GM23338 (cell line): ENCODE measurements at places on chromosomes 12 and 14. TPM values are rescaled to one million over a fixed set of nuclear protein-coding genes. Genes with fewer than 3 reads are reported as not detected.

DNA sequence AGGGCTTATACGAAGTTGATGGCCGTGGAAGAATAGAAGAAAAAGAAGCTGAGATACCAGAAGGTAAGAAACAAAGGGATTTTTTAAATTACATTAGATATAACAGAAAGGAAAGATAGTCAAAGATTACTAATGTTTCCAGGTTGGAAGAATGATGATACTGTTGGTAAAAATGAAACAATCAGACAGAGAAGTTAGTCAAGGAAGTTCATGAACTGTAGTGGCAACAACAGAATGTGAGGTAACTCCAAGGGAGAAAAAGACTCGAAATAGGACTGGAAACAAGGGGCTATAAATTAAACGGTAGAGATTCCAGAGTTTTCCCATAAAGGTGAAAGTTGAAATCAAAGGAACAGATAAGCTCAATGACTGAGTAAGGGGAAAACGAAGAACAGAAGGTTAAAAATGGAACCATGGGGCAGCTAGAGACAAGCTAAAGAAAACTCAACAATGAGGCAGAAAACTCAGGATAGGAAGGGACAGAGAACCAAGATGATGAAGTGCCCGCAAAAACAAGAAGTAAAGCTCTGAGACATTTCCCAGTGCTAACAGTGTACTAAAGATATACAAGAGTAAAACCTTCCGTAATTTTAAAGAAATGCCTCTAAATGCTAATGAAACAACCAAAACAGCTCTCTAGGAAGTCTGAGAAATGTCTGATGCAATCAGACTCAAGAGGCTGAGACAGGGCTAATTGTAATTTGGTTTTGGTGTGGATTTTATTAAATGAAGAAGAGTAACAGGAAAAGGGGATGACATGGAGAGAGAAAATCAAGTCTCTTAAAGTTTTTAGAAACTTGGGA is 70.0 kb downstream of the PPP2R5E start:
- no peak for DNase-seq

DNA sequence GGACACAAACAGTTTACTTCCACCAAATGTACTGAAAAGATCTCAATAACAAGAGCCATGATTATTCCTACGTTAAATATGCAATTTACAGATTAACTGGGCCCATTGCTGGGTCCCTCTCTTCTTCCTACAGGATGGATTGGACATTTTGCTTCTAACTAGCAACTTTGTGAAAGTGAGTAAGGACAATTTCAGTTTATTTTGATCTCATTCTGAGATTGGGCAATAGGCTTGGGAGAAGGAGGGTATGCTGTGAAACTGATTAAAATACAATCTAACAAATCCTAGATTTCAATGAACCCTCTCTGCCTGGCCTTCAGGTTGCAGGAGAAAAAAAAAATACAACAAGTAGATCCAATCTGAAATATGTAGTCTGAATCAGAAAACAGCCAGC is 121.5 kb downstream of the PRKD1 start:
- DNase-seq: no peak

DNA sequence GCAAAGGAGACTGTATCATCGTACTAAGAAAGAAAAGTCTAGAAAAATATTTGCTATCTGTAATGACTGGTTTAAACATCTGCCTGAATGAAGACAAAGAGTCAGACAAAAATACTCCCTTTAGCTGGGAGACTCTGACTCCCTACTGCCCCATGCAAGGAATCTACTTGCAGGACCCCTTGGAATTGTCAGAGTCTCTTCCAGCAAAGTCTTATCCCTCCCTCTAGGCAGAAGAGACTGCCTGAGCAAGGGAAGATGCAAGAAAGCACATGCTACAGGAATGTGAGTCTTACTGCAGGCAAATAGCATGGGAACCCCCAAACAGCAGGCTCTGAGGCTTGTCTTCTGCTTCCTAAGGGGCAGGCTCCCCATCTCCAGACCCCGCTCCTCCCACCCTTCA is 154.0 kb downstream of the KCNA5 start:
- DNase-seq: no peak

- DNase-seq: no peak
Measured at GRCh38 chr12:52060498-52061177, 9.1 kb upstream of the ATG101 start.

PRH2 gene
- polyA plus RNA-seq: 0.36 TPM in 1 of 2 replicates, not detected in the other

- peak; percentile 39 for DNase-seq
Measured at GRCh38 chr12:21697904-21698630, 40.4 kb upstream of the LDHB start.

- DNase-seq: no peak
Measured at GRCh38 chr12:12927211-12928079, 24.5 kb downstream of the GPRC5D start.

GRCh38 chr14:97620066-97620465 is 822.9 kb downstream of the VRK1 start:
- DNase-seq: no peak

DNA sequence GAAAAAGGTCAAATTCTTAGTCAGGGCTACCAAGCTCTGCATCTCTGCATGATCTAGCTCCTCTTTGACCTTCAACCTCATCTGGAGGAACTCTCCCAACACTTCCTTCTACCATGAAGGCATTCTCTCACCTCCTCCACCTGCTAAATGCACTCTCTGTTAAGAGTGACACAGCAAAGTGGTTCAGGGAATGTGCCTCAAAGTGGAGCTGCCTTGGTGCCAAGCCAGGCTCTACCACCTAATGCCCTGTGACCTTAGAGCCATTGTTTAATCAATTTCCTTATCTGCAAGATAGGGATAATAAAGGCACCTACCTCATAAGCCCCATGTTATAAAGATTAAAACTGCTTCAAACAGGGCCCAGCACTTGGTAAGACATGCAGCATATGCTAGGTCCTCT is 236.7 kb downstream of the ANO2 start:
- DNase-seq: no peak

PTGR2 gene
- polyA plus RNA-seq: 19.9 and 25.4 TPM in 2 replicates

DNA sequence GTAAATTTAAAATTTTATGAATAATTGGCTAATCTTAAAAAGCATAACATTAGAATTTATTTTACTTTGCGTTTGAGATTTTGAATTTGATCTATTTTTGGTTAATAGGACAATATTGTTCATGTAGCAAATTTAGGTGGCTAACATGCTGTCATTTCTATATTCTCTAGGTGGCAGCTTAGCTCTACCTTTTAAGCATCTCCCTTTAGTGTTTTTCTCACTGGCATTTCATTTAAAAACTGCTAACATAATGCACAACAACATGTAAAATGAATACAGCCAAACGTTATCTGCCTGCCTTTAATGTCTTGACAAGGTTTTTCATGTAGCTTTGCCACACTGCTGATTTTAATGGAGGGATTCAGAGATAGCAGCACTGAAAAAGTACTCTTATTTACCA is 272.4 kb upstream of the FBXO33 start:
- DNase-seq: no peak

RNASE2 gene
- polyA plus RNA-seq: not detected in 2 replicates

DNA sequence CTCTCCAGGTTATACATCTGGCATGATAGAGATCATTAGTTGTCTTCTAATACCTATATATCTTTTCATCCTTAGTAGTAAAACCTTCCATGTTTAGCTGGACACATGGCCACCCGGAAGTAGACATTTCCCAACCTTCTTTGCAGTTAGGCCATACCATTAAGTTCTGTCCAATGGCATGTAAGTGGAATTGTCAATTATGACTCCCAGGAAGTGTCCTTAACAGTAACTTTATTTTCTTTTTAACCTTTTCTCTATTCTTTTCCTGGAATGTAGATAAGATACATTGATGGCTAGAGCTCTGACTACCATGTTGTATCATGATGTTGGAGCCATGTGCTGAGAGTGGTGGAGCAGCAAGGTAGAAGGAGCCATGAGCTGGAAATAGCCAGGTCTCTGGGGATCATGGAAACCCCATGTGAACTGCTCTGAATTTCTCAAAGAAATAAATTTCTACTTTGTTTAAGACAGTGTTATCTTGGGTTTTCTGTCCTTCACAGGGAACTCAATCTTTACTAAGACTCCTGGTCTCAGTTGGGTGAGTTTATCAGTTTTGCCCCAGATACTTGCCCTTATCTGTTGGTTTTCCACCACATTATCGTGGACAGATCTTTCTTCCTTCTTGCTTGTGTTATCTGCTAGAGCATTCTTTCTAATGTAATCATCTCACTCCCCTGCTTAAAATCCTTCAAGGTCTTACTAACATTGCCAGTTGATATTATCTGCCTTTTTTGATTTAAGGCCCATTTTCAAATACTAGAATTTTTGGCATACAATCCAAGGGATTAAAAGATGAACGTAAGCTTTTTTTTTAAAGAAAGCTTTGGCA is 5.1 kb upstream of the LTA4H start:
- DNase-seq: no peak

PDZRN4 gene
- not detected in 2 replicates for polyA plus RNA-seq

IL31 gene
- polyA plus RNA-seq: not detected in 2 replicates

CCDC177 gene
- polyA plus RNA-seq: 0.18 and 0.38 TPM in 2 replicates

- peak; percentile 31 for DNase-seq
Measured at GRCh38 chr14:81273521-81273920, 52.8 kb upstream of the GTF2A1 start.

GRCh38 chr12:6767353-6768319 is 1.5 kb downstream of the PTMS start:
- DNase-seq: peak; percentile 60

DNA sequence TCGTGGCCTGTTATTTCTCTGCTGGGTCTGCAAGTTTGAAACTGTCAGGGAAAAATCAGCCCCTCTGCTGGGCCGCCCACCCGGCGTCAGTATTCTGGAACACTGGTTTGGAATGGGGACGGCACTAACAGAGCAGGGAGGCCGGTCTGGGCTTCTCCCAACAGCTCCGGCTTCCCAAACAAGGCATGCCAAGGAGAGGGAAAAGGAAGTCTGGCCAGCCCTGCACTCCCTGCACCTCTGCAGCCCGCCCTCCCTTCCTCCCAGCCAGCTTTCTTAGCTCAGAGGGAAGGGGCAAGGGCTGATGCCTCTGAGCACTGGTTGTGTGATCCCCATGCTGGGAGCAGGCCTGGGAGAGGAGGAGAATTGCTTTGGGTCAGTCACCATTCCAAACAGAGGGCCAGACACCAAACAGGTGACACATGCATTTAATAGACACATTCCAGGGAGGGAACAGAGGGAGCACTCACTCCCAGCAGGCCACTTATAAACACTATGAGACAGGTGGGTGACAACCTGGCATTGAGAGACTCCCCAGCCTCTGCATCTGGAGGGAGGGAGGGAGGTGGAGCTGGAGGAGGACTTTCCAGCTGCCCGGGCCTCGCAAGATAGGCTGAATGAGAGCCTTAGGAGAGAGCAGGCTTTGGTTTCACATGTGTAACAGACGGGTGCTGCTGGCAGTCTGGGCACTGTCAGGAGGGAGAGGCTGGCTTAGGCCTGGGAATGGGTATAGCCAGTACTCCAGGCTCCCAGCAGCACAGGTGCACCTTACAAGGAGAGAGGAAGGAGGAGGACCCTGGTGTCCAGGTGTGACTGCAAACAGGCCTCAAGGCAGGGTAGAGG is 10.3 kb downstream of the KRT75 start:
- DNase-seq: no peak

FGF6 gene
- polyA plus RNA-seq: not detected in 2 replicates

GRCh38 chr14:71497645-71498086 is 434.6 kb upstream of the RGS6 start:
- no peak for DNase-seq

- peak; percentile 59 for DNase-seq
Measured at GRCh38 chr12:101670007-101670671, 27.3 kb upstream of the CHPT1 start.

DNA sequence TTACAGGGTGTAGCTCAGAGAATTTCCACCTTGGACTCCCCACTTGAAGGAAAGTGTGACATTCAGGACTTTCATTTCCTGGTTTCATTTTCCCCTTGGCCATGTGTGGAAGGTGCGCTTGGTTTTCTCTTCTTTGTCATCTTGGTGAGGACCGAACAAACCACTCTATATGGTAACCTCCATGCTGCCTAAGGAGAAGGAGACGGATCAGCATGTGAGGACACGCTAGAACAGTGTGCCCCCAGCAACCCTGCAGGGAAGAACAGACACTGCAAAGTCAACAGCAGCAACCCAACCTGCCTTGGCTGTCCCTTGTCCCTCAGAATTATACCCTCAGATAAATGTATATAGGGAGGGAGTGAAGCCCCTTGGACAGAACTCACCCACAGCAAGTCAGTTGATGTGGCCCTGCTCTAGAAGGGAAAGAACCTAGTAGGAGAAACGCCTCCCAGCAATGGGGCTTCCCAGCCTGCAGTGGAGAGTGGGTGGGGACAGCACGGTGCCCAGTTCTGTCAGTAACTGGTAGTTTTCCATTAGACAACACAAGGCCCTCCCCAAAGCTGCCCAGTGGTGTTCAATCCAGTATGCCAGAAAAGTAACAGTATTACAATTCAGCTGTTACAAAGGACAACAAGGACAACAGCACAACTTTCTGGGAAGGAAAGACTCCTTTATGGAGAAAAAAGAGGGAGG is 18.9 kb upstream of the COCH start:
- no peak for DNase-seq

HSPA2 gene
- polyA plus RNA-seq: 86.1 and 88.5 TPM in 2 replicates

GRCh38 chr12:40788276-40788675 is 96.0 kb downstream of the CNTN1 start:
- DNase-seq: peak; percentile 56

DNA sequence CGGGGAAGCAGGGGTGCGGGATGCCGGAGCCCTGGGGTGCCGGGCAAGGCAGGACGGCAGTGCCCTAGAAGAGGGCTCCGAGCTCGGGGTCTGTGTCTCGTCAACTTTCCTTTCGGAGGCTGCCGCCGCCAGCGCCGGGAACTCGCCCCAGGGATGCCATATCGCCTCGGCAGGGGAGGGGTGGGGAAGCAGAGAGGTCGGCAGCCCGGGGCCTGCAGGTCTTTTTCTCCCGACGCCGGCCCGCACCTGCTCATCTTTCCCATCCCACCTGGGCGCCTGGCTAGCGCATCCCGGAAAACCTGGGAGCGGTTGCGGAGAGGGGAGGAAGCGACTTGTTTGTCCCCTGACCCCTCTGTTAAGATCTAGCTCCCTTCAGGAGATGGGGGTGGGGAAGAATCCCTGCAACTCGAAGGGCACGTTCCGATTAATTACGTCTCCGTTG is 547 bp downstream of the CNTN1 start:
- peak; percentile 65 for DNase-seq

WNT1 gene
- polyA plus RNA-seq: not detected in 2 replicates

GRCh38 chr14:68921666-68922065 is 57.4 kb downstream of the ACTN1 start:
- DNase-seq: peak; percentile 50

DNA sequence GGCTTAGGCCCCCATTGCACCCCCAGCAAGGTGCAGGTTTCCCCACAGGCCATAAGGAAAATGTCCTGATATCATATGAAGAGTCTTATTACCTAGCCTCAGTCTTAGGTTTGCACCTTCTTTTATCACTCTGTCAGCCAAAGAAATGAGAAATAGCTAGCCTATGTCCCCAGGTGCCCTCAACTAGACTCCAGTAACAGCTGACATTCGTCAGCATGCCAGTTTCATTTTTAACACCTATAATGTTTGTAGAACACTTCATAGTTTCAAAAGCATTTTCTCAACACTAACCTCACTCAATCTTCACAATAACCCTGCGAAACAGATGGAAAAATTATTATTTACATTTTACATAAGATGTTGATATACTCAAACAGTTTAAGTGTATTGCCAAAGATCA is 24.0 kb upstream of the OR10P1 start:
- DNase-seq: no peak

TBK1 gene
- polyA plus RNA-seq: 15.8 and 21.7 TPM in 2 replicates

SMOC1 gene
- polyA plus RNA-seq: 0.38 and 0.79 TPM in 2 replicates
